A172 (cell line): ENCODE measurements at places on chromosomes 7 and 10. TPM values are rescaled to one million over a fixed set of nuclear protein-coding genes. Genes with fewer than 3 reads are reported as not detected.

ZNF804B gene
- total RNA-seq, result not detected in 2 replicates

SMURF1 gene
- total RNA-seq, result 19.7 and 20.0 TPM in 2 replicates

FEZF1 gene
- total RNA-seq, result not detected in 2 replicates

CDHR3 gene
- total RNA-seq, result 0.10 and 0.14 TPM in 2 replicates

DNA sequence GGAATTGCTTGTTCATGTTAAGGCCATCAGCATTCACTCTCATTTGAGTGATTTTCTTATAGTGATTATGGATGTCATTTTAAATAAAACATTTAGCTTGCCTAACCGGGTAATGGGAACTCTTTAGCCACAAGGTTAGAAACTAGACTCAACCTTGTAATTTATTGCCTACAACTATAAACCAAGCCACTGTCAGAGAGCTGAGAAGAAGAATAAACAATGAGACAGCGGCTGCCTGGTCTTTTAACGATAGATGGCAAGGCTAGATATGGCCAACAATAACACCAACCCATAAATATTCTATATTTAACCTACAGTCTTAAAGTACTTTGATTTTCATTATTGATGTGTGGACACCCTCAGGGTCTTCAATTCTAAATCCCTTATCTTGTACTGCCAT is 27.8 kb upstream of the INHBA start:
- peak; percentile 54 for DNase-seq

DNA sequence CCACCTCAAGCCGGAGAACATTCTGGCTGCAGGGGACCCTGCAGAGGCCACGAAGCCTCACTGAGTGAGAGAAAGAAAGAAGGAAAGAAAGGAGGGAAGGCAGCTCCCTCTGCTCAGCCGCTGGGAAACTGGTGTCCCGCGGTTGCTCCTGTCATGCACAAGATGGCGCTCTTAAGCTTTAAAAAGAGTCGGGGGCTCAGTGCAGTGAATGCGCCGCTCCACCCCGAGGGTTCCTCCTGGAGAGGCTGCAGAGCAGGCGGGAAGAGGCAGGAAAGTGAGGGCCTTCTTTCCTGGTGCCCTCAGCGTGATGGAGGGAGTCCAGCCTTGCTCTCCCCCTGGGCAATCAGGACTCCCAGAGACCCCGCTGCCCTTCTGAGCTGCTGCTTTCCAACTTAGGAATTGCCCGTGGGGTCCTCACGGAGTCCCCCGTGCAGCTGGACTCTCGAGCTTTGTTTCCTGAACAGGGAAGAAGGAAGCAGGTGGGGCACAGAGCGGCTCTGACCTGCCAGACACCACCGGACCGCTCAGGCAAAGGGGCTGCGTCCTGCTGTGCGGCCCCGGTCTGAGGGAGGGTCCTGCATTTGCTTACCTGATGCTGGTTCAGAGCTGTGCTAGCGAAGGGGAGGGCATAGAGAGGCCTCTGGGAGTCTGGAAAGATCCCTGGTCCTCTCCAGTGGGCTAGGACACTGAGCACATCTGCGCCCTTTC is 141.9 kb upstream of the MKI67 start:
- peak; percentile 5 for DNase-seq

- DNase-seq, result no peak
Measured at GRCh38 chr10:129727495-129727894, 236.6 kb downstream of the EBF3 start.

DNA sequence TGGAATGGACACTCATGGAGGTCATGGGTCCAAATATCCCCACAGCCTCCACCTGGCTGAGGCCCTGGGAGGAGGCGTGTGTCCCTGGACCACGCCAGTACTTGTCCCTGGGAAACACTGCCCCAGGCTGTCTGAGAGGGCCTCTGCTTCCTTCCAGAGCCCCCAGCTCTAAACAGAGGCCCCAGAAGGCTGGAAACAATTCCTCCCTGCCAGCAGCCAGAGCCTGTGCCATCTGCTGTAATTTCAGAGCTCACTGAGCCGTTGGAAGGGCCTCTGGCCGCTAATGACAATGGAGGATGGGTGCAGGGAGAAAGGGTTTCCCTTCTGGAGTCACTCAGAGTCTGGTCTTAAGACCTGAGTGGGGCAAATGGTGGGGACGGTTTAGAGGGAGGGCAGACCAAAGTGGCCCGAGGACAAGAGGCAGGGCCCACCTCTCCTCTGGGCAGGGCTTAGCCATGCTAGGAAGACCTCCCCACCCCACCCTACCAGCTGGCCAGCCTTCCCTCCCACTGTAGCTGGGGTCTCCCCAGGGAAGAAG is 7.1 kb downstream of the CHAT start:
- no peak for DNase-seq

DNA sequence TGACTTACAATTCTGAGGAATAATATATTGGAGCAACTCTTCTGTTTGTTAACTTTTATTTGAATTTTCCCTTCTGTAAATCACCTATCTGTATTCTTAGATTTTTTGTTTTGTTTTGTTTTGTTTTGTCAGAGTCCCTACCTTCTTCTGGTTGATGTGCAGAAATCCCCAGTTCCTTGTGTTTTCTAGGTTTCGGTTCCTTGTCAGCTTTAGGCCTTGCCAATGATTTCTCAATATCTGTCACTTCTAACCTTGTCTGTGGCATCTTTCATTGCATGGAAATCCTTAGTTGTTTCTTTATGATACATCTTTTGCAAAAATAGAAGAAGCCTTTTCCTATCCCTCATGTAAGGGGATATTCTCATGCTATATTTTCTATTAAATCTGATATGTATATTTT is 21.7 kb upstream of the ST8SIA6 start:
- no peak for DNase-seq

DNA sequence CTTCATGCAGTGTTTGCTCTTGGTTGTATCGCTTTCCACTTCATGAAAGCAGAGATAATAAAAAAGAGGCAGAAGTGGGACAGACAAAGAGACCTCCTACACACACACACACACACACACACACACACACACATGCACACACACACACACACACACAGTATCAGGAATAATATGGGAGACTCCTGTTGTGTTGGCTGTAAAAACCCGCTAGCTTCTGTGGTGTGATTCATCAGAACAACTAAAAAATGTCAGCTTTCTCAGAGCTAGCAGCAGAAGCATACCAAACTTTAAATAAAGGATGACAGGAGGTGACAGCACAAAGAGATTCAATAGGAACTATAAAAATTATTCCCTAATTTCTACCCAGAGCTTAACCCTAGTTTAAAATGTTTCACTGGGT is 148.2 kb upstream of the LRRTM3 start:
- no peak for DNase-seq

DNA sequence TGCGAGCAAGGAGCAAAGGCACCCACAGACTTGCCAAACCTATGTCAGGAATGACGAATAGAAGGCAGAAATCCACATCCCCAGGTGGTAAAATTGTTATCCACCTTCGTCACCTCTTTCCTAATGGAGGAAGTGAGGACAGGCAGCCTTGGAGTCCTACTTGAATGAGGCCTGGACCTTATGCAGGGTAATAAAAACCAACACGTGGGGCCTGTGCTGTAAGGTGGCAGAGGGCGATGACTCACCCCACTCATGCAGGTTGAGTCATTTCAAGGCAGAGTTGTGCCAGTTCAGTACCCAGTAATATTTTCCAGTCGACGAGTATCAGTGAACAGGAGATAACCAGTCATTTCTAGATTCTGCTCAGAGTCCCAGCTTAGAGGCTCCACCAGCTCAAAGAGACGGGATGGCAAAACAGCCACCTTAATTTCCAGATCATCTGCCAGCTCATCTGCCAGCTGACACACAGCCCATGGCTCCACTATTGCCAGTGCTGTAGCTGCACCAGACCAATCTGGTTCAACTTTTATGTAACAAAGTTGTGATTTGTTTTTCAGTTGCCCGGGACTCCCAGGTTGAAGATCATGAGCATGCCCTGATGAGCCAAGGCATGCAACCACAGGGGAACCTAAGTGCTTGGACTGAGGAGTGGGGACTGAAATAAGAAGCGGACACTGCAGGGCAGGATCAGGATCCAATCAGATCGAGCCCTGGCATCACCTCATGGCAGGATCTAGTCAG is 176.2 kb upstream of the ITGB1 start:
- DNase-seq, result peak; percentile 100

DNA sequence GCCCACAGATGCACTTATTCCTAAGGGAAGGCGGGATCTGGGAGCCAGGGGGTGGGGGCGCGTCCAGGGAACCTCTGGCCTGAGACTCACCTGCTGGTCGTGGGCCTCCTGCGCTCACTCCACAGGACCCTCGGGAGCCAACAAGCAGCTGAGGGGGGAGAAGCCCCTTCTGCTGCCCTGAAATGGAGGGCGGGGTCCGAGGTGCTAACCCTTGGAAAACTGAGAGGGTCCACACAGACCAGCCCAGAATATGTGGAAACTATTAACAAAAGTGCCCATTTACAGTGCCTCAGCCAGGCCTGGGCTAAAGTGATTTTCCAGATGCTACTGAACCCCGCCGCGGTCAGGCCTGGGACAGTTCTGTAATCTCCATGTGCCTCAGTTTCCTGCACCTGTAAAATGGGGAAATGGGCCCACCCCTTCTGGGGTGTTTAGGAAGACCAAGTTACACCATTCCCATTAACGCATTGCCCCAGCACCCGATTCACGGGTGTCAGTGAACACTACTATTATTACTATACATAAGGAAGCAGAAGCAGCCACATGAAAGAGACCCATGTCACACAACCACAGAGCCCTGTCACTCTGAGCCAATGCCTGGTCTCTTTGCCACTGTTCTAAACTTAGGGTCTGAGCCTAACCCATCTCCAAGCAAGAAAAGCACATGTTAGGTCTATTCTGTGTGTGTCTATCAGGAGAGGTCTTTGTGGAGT is 630 bp upstream of the VSTM4 start:
- no peak for DNase-seq

GRCh38 chr10:92492748-92493240 is 81.1 kb downstream of the IDE start:
- no peak for DNase-seq

DNA sequence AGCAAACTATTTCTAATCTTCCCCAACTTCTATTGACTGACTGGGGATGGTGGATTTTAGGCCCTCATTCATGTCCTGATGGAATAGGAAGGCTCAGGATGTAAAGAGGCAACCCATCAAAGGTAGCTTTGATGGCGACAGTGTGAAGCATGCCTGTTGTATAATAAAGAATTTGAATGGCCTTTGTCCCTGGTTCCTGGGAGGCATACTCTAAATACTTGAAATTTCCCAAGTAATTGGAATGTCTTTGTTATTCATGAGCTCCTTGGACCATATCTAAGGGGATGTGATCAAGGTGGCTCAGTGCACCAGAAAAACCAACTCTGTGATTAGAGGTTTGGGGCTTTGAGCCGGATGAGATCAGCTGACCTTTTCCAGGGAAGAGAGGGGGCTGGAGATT is 264.5 kb upstream of the NEBL start:
- DNase-seq, result no peak
